ENCODE measurements at places on chromosomes 12 and 14.

GRCh38 chr14:67599698-67600561 lies at the start of gene PIGH:
Gene PIGH (minus strand): TSS chr14:67600268. CDS start chr14:67600203, 65 bp downstream.
- peak; percentile 84 for DNase-seq

DNA sequence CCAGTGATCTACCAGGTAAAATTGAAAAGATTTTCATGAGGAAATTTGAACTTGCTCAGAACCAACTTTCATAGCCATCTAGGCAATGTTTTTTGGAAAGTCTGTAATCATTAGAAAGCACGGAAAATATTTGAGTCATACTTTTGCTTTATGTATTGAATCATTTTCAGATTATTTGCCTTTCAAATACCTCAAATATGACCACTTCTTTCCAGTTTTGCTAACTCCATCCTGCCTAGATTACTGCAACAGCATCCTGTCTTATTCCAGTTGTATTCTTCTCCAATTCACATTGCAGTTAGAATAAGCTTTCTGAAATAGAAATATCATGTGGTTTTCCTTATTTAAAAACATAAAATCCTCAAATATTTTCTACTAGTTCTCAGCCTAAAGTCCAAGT lies 239.8 kb upstream of the FAR2 start:
- DNase-seq = no peak

DNA sequence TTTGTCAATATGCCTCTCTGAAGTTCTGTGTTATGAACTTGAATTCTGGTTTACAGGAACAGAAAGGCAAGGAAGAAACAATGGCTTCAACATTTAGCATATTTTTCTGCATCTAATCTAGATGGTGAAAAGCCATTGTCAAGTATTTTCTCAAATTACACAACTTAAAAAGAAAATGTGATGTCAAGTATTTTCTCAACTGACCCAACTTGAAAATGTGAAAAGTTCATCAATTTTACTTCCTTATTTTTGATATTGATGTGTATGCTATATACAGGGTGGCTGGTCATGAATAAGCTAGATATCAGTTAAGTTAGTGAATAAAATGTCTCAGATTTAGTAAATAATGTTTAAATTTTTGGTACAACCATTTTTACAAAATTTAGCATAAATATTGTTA lies 196.7 kb downstream of the ALX1 start:
- DNase-seq = no peak

DNA sequence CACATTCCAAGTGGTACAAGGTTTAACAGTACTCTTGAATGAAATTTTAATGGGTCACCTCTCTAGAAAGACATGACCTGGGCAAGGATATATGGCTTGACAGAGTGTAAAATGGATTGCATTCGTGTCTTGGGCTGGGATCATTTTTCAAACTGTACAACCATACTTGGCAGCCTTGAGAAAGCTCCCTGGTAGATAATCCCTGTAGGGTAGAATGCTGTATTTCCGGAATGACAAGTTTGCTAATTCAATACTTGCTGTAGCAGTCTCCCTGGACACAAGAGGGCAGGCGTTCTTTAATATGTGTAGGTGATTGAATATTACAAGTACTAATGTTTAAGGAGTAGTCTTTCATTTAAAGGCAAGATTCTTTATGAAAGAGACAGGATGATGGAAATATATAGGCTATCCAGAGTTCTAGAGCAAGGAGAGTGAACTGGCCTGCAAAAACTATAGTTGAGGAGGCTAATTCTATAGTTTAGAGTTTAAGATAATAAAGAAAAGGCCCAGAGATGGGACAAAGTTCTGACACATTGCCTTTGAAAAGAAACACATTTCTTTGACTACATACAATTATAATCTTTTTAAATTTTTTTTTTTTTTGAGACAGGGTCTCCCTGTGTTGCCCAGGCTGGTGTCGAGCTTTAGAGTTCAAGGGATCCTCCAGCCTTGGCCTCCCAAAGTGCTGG lies 53.4 kb downstream of the PLBD1 start:
- no peak for DNase-seq

DNA sequence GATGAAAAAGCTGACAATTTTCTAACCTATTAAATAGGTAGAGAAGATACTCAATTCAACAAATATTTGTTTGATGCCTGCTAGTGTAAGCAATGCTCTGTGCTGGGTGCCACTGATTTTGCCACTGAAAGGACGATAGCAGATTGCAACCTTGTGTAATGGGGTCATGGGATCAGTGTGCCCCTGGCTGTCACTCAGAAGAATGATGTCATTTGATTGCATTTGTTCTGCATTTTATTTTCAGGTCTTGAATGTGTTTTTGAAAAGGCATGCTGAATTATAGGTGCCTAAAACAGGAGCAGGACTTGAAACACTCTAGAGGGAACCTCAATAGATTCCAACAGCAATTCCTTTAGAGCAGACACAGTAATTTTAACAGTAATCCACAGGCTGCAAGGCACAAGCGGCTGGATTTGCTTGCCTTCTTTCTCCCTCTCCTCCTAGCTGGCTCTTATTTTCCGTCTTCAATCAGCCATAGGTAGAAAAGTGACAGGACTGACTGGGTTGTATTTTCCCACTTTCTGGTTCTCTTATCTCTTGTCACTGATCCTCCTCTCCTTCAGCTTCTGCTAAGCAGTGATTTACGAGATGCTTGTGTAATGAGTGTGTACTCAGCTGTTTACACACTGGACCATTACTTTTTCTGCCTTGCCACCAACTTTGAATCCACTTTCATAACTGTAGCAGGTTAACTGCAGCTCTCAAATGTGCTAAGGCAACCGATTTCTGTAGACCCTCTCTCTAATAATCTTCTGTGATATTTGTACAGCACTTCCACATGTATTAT lies 4.1 kb downstream of the PLXNC1 start:
- no peak for DNase-seq

- no peak for DNase-seq
Measured at GRCh38 chr14:95363468-95363954, 43.8 kb upstream of the CLMN start.

GRCh38 chr14:33788161-33788560 lies 162.7 kb downstream of the EGLN3 start:
- DNase-seq = no peak

DNA sequence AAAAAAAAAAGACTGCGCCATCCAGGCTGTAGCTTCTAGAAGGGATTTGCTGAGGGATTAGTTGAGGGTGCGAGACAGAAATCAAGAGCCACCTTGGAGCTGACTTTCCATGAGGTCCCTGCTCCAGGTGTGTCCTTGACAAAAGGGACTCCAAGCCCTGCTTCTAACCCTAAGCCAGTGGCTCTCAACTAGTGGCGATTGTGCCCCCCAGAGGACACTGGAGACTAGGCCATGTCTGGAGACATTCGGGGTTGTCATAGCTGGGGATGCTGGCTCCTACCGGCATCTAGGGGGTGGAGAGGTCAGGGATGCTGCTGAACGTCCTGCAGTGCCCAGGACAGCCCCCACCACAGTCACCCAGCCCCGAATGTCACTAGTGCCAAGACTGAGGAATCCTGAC lies 40.6 kb downstream of the SPRING1 start:
- DNase-seq = no peak

DNA sequence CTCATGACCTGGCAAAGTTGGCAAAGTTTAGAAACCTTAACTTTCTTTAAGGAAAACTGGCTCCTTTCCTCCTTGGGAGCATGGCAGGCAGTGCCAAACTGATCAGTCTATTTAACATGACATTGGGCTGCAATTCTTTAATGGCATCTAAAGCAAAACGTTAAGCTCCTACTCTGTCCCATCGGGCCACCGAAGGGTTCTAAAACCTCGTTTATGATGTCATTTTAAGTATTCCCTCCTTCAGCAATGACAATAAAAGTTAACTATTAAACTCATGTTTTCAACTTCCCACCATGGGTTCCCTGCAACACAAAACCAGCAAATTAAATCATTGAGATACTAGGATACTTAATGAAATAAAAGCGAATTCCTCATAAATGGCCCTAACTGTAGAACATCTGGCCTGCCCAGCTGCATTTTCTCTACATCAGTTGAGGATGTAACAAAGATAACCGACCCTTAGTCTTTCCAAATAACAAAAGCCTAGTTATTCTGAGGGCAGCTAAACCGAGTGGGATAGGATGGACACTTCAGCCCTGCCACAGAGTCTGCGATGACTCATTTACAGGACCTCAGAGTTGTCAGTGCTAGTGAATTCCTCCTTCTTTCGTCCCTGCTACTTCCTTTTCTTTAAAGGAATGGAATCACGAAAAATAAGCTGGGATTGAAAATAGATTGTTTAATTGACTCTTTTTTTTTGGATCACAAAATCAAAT lies 34.5 kb upstream of the RIC8B start:
- DNase-seq = no peak

DNA sequence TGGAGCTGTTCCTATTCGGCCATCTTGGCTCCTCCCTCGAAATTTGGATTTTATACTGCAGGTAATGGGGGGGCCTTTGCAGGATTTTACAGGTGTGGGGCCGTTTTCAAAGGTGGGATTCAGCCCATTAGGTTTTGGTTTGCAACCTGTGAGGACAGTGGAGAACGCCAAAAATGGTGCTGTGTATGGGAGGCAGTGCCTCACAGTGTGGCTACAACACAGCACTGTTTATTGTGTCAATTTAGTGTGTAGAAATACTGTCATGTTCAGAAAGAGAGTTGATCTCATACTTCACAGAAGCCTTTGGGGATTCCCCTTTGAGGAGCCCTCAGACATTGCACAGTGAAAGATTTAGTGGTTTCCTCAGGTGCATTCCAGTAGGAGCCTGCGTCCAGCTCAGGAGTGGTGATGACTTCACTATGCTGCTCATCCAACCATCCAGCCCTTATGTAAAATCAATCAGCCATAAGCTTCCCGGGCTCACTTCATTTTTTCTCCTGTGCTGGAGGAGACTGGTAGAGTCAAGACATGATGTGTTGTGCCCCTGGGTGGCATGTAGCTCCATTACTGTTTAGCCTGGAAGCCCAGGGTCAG lies 92.7 kb upstream of the PRMT8 start:
- DNase-seq = no peak

DNA sequence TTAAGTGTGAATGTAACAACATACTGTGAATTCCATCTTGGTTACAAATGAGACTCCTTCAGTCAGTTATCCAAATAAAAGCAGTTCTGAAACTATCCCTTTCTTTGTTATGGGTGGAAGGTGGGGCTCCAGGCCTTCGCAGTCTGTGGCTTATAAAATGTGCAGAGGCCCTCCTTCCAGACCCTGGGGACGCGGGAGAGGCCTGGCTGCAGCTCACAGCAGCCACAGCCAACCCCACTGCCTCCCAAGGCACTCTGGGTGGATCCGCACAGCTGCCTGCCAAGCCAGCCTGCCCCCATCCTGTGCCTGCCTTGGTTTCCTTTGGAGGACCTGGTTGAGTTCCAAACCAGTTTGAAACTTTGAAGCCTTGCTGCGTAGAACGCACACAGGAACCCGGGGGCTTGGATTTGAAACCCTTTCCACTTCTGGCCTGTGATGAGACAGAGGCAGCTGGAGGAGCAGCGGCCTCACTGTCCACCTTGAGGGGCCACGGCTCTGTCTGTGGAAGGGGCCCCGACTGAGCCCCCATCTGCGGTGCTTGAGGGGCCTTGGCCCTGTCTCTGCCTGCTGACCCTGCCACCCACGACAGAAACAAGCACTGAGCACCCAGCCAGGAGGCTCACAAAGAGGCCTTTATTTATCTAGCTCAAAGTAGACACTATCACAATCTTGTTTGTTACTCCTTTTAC lies 30.4 kb downstream of the CCNK start:
- DNase-seq = no peak

Measured in NCI-H226 (cell line).